ENCODE measurements at places on chromosomes 7 and 10.

DNA sequence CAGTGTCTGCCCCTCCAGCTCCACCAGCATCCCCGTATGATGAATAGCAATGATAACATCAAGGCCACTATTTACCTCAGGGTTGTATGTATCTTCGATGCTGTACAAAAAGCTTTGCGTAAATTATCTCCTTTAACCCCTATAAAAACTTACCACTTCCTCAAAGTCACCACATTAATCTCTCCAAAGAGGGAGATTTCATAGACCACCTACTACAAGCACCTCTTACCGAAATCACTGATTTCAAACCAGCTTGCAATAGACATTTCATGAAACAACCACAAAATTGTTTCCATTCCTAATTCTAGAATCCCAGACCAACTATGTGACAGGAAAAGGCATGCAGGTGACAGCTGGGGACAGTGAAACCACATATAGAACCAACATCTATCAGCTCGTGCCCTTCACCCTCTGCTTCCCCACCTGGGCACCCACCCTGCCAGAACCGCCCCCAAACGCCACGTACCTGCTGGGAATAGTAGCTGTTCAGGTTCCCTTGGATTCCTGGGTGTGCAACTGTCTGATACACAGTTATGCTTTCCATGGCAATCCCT, 20.1 kb upstream of the MMP21 start:
- DNase-seq: no peak

GRCh38 chr10:116538992-116539391, 6.7 kb upstream of the PNLIP start:
- no peak for DNase-seq

- DNase-seq: no peak
Observed at GRCh38 chr10:80596391-80597257, 58.9 kb downstream of the SH2D4B start.

- DNase-seq: no peak
Observed at GRCh38 chr7:80294346-80294745, 159.7 kb downstream of the GNAI1 start.

- DNase-seq: peak; percentile 9
Observed at GRCh38 chr10:134247-135131, 766 bp upstream of the ZMYND11 start.

- DNase-seq: no peak
Observed at GRCh38 chr7:91800389-91800788, 80.1 kb downstream of the MTERF1 start.

DNA sequence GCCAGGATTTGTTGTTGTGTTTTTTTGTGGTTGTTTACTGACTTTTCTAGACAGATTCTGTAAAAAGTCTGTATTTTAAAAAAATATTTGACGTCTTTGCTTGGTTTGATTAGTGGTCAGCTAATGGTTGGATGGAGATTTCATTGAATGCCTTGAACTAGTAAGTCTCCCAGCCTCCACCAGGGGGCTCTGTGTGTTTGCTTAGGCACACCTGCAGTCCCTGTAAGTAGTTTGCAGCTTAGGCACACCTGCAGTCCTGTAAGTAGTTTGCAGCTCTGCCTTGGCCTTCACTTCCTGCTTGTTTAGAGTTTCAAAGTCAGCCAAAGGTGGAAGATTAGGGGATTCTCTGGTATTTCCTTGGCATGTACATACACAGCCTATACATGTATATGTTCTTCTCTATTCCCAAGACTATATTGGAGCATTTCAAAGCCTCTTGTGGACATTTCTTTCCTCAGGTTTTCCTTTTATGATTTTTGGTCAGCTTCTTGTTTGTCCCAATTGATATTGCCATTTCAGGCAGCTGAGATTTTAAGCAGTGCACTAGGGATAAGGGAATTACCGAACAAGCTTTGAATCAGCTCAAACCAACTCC, 101.6 kb downstream of the CCSER2 start:
- peak; percentile 16 for DNase-seq

DNA sequence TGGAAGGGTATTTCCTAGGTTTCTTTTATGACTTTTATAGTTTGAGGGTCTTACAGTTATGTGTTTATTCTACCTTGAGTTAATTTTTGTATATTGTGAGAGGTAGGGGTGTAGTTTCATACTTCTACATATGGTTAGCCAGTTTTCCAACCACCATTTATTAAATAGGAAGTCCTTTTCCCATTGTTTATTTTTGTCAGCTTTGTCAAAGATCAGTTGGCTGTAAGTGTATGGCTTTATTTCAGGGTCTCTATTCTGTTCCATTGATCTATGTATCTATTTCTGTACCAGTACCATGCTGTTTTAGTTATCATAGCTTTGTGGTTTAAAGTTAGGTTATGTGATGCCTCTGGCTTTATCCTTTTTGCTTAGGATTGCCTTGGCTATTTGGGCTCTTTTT, 71.9 kb upstream of the CC2D2B start:
- no peak for DNase-seq

DNA sequence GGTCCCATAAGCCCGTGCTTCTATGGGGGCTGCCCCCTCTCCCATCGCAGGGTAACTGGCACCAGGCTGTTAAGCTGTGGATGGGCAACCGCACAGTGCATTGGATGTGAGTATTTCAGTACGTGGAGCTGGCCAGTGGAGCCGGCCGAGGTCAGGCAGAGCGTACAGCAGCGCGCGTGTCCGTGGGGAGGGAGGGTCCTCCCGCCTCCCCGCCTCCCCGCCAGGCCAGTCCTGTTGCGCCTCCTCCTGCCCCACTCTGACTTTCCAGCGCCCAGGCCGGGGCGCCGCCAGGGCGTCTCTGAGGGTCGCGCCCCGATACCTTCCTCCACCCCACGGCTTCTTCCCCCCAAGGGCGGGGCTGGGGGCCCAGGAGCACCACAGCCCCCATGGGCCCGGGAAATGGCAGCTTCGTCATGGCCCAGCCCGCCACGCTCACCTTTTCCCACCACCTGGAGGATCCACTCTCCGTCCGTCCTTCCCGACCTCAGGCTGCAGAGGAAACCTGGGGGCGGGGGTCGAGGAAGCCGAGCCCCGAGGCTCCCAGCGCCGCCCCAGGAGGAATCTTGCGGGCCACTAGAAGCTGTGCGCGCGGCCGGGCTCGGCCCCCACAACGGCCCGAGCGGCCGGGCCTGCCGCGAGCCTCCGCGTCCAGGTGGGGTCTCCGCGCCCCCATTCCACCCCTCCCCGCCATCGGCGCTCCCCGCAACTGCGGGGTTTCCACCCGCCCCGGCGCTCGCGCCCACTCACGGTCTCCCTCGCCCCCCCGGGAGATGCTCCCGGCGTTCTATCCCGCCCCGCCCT, 831 bp upstream of the PFKP start:
- DNase-seq: no peak

GRCh38 chr10:101493249-101493648, 94.8 kb downstream of the POLL start:
- DNase-seq: no peak

- DNase-seq: no peak
Observed at GRCh38 chr10:13291061-13291460, 8.8 kb downstream of the PHYH start.

- DNase-seq: no peak
Observed at GRCh38 chr10:116110736-116111135, 162.3 kb downstream of the GFRA1 start.

DNA sequence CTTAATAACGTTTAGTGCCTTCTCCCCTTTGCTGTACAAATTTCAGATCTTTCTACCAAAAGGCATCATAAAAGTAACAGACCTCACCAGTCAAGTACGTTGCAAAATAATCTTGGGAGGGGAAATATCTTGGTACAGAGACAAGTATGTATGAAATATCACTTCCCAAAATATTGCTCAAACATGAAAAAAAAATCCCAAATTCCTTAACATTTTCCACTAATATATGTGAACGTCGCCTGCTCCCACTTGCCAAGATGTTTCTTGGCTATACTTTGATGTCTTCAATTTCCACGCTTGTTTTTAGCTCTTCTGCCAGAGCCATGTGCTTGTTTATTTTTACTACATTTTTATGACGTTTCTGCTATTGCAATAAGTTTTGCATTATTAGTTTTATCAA, 223.5 kb downstream of the PLXNA4 start:
- DNase-seq: no peak

- no peak for DNase-seq
Observed at GRCh38 chr10:13852872-13853271, 266.1 kb downstream of the PRPF18 start.

- no peak for DNase-seq
Observed at GRCh38 chr7:105010504-105011130, 3.4 kb upstream of the KMT2E start.

DNA sequence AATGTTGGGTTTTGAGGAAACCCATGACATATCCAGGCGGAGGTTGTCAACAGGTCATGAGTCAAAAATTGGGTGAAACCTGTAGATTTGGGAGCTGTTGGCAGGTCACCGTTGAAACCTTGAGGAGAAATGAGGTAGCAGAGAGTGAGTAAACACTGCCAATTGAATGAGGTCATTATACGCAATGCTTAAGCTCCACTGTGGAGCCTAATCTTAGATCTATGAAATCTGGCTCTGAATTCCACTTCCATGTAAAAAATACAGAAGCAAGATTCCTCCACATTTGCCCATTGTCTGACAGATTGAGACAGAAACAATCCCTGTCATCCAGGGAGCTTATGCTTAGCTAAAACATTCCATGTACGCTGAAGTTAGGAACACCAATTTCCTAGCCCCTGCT, 76.0 kb upstream of the IL6 start:
- DNase-seq: no peak

GRCh38 chr7:139334399-139335150, 6.6 kb upstream of the FMC1 start:
- no peak for DNase-seq

DNA sequence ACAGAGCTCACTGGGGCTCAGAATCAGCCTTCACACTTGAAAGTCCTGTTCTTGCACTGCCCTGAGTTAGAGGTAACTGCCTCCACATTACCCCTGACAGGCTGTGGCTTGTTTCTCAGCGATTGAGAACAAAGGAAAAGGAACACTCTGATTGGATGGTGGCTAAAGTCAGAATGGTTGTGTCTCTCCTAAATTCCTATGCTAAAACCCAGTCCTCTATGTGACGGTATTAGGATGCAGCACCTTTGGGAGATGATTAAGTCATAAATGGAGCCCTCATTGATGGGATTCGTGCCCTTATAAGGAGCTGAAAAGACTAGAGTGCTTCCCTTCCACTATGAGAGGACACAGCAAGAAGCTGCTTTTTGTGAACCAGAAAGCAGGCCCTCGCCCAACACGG, 38.9 kb upstream of the DGKI start:
- no peak for DNase-seq

DNA sequence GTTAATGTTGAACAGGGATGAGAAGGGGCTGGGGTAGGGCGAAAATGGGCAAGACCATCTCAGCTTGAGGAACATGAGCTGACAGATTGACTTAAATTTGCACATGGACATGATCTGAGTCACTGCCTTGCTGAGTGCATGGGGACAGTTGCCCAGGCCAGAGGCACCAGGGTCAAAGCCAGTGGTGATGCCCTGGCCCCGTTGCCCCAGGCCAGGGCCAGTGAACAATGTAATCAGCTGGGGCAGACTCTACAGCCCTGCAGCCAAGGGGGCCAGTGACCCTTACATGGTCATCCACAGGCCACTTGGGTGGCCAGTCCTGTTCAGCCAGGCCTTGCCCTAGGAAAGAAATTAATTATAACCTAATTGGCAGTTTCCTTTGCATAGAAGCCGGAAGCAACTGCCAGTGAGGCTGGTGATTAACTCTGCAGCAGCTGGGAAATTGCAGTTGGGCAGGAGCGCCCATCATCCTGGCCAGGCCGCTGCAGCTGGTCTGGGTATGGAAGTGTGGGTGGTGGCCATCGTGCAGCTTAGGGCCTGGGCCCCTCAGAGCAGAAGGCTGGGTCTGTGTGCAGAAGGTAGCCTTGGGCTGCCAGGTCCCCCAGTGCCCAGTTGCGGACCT, 9.6 kb downstream of the RET start:
- DNase-seq: no peak

GRCh38 chr7:111358915-111359314, 203.4 kb downstream of the IMMP2L start:
- DNase-seq: no peak

DNA sequence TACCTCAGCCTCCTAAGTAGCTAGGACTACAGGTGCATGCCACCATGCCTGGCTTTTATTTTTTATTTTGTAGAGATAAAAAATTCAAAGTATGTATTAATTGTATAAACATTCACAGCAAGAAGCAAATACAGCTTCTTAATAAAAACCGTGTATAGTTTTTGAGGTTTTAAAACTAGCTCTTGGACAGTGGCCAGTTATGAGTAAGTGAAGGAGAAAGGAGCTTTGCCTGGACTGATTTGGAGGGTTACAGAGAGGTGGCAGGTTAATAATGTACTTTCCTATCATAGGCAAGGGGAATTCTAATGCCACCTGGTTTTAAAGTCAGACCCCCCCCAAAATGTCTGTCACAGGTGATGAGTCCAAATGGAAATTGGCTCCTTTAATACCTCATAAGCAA, 43.4 kb downstream of the ZNRF2 start:
- no peak for DNase-seq

DNA sequence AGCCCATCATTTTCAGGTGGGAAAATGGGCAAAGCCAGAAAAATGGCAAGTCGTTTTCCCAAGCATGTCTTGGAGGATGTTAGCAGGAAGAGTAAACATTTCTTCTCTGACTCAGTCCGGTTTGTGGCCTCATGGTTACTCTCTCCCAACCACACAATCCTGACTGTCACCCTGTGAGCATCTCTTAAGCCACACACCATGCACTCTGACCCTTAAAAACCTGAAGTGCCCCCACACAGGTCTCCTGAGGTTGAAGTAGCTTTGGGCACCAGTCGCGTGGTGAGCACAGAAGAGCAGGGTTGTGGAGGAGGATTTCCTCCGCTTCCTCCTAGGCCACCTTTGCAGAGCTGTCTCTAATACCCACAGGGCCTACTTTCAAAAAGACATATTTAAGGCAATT, 387.3 kb upstream of the NPVF start:
- DNase-seq: no peak

GRCh38 chr10:133161486-133162109, 1.6 kb downstream of the KNDC1 start:
- no peak for DNase-seq

- no peak for DNase-seq
Observed at GRCh38 chr10:113071446-113071845, 121.4 kb downstream of the TCF7L2 start.

DNA sequence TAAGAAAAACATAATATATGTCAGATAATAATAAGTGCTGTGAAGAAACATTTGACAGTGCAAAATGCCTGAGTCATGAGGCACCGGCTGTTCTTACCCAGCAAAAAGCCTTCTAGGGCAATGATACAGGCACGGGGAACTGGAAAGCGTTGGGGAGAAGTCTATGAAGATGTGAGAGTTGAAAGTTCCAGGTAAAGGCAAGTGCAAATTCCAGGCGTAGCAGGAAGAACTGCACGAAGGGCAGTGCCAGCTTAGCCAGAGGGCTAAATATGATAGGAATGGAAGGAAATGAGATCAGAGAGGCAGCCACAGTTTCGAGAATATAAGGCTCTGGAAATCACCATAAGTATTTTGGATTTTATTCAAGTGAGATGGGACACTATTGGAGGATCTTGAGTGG, 87.0 kb downstream of the IPMK start:
- no peak for DNase-seq

- DNase-seq: no peak
Observed at GRCh38 chr10:53396876-53397275, 624.3 kb upstream of the MBL2 start.

- DNase-seq: no peak
Observed at GRCh38 chr7:123440101-123440548, 94.3 kb downstream of the IQUB start.

GRCh38 chr10:71970869-71971268, 6.7 kb downstream of the CHST3 start:
- no peak for DNase-seq

GRCh38 chr10:76618641-76619040, 1019.0 kb downstream of the KCNMA1 start:
- no peak for DNase-seq

GRCh38 chr7:150941351-150942000, 36.6 kb downstream of the KCNH2 start:
- no peak for DNase-seq

GRCh38 chr10:68434657-68435056, 27.6 kb upstream of the RUFY2 start:
- DNase-seq: no peak

Data from effector CD8-positive, alpha-beta T cell (primary cell).